ENCODE measurements at places on chromosomes 1 and 21.
A peak's percentile ranks its signal among the peaks of the same experiment; 100 is the strongest.

DNA sequence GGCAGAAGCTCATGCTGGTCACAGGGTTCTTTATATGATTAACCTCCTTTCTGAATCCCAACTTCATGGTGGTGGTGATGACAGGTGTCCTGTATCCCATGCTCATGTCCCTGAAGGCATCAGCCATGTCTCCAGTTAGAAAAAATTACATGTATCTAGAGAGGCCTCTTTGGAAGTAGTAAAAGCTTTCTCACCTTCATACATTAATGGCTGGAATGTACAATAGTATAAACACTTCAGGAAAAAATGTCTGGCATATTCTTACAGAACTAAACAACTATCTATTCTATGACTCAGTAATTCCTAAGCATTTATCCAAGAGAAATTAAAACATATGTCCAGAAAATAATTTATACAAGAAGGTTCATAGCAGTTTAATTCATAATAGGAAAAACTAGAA is 34.0 kb downstream of the ADAM30 start:
- DNase-seq = no peak

DNA sequence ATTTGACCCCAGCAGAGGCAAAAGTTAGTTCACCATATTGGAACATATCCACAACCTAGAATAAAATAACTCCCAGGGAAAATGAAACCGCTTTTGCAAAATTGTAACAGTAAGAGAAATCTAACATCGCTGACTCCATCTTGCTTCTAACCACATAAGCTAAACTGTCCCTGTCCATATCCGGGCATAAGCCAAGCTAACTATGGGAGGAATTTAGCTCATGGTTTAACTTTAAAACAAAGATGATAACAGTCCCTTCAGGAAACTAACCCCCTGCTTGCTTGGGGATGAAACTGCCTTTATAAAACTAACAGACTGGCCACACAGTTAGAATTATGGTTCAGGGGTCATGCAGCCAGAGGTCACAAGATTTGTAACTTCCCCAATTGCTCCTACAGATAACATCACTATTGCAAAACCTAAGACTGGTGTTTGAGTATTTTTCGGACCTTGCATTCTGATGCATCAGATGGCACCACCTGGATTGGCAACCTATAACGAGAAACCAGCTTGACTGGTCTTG is 46.3 kb downstream of the TESK2 start:
- no peak for DNase-seq

DNA sequence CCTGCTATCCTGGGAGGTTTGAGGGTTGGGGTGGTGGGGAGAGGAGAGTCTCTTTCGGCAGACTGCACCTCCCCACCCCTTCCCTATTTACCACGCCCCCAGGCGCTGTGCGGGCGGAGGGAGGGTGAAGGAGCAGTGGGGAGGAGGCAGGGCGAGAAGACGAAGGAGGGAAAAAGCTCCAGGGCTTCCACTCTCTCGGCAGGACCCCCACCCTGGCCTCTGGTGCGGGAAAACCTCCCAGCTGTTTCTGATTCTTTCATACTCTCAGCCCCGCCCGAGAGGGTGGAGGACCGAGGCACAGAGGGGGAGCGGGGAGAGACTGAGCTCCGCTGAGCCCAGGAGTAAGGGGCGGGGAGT is 866 bp upstream of the WNT2B start:
- DNase-seq = no peak

DNA sequence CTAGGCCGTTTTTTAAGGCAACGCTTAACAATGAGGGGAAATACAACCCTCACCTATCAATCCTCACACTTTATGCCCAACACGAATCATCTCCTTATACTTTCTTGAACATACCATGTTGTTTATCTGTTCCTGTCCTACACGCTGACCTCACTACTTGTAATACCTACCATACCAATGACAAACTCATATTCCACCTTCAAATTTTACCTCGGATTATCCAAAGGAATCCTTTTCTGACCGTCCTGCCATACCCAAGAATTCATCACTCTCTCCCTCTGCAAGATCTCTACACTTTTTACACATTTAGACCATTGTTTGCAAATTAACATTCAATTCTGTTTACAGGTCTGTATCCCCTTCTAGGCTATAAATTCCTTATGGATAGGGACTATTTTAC is 64.4 kb upstream of the GUCA2A start:
- no peak for DNase-seq

- no peak for DNase-seq
These were observed 110.0 kb downstream of the GLUL start for GRCh38 chr1:182281541-182281940.

DNA sequence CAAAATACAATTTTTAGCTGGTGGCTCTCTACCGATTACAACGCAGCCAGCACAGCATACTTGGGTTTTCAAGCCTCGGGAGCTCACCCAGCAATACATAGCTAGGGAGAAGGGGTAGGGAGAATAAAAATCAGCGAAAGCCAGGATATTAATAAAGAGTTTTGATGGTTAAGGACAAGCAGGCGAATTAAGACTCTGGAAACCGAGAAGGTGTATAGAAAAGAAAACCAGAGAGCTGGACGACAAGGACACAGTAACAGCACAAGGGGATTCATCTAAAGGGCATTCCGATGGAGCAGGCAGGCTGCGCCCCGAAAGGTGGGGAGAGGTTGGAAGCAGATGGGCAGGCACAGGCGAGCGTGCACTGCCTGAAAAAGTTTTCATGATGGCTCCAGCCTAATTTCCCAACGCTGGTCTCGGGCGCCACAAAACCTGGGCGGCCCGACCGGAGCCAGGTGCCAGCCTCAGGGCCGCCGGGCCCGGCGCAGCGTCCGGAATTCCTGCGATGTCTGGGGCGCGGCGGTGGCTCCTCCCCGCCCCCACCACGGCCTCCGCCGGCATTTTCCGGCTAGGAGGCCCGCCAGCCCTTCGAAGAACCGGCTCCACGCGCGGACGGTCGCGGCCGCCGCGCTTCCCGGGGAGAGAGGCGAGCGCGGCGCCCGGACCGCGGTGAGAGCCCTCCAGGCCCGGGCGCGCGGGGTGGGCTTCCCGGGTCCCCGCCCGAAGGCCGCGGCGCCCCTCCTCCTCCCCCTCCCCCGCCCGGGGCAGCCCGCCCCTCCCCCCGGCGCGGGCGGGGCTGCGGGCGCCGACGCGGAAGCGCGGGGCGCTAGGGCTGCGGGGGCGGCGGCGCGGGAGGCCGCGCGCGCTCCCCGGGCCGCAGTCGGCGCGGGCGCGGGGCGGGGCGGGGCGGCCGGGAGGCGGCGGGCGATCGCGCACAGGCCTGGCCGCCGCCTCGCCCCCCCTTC is 774 bp upstream of the DYRK1A start:
- DNase-seq = no peak

DNA sequence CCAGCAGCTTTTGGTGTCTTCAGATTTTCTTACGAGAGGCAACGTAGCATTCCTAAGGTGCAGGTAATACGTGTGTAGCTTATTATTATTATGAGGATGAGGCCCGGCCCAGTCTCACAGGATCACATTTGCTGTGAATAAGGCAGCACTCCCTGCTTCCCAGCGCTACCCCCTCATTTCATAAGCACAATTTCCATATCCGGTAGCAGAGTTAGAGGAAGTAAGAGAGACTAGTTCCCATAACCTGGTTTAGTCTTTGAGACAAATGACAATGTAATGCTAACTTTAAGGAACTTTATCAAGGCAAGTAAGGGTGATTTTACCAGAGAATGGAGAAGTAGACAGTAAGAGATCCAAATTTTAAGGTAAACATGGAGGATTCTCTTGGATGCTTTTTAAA is 14.6 kb upstream of the LMO4 start:
- DNase-seq = no peak

DNA sequence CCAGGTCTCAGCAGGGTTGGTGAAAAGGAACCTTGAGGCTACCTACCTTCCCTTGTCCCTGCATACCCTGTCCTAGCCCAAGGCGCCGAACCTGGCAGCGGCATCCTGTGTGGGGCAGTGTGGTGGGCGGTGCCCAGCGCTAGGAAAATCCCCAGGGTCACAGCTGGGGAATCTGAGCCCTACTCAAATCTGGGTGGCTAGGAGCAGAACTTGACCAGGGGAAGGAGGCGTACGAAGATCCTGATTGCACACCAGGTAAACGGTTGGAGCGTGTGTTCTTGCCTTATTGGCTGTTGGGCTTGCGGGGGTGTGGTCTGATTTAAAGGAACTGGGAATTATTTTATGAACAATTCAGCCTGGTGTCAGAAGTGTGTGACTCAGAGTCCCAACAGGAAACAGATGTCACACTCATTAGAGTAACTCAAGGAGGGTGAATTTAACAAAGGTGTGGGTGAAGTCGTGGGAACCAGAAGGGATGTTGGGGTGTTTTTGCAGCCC is 118.6 kb downstream of the LRIG2 start:
- no peak for DNase-seq

DNA sequence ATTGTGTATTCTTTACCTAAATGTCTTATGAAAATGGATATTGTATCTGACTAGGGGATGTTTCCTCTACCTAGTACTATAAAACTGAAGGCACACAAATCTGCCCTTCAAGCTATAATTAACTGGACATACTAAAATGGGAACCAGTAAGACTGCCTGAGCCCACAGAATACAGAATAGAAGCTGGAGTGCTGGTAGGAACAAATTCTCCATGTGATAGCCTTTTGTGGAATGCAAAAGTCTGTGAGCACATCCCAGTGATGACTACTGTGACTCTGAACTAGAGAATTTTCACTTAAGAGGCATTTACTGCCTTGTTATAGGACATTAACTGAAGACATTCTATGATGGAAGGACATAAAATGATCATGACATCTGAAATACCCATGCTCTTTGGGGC is 30.3 kb downstream of the KIFAP3 start:
- no peak for DNase-seq

- DNase-seq = no peak
These were observed 5.9 kb upstream of the FNDC5 start for GRCh38 chr1:32876341-32877210.

DNA sequence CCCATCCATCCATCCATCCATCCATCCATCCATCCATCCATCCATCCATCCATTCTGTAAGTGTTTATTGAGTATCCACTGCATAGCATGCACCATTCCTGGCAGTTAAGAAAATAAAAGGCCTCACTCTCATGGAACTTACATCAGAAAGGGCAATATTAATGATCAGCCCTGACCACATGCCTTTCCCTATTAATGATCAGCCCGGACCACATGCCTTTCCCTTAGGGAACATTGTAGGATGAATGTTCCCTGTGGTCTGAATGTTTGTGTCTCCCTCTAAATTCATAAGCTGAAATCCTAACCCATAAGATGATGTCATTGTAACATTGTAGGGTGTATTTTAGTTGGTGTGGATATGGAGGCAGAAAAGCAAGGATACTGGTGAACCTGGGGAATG is 365.8 kb downstream of the KIF26B start:
- no peak for DNase-seq

- no peak for DNase-seq
These were observed 50.7 kb downstream of the PGM1 start for GRCh38 chr1:63643926-63644325.

DNA sequence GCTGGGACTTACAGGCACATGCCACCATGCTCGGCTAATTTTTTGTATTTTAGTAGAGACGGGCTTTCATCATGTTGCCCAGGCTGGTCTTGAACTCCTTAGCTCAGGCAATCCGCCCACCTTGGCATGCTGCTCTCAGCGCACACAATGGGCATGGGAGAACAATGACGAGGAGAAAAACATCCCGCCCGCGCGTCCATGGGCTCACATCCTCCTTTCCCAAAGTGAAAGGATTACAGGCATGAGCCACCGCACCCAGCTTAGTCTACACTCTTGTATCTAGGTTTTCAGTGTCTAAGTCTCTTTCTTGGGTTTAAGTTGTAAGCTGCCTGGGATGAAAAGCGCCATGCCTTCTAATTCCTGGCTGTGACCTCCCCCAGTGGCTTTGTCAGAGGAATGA is 37.9 kb downstream of the CDK18 start:
- no peak for DNase-seq

DNA sequence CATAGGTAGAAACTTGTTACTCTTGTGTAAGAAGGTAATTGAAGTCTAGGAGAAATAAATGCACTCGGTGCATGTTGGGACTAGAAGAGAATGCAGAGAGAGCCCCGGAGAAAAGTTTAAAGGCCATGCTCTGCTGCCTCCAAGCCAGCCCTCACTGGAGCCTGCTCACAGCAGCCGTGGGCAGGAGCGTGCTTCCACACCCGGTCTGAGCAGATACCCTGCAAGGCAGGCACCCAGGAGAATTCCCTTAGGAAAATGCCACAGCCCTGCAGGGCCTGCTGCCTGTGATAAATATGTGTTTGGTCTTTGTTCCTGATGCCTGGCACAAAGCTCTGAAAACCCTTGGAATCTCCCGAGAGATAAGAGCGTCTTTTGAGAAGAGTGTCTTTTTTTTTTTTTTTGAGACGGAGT is 22.8 kb downstream of the C2CD2 start:
- DNase-seq = no peak

DNA sequence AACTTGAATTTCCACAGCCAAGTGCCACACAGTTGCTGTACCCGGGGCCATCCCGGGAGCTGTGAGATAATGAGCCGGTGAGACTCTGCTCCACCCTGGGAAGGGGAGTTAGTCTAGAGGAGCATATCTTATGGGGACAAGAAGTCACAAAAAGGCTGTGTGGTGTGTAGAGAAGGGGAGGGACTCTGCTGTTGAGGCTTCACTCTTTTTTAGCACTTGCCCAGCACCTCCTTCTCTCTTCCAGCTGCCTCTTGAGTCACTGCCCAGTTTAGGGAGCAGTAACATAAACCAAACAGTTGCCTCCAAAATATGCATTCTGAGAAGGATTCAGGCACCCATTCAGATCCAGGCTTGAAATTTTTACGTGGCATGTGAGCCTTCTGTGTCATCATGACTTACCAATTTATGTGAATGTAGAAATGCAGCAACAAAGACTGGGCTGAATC is 744 bp upstream of the WDR26 start:
- no peak for DNase-seq

GRCh38 chr1:40353082-40353481 is 20.4 kb upstream of the SMAP2 start:
- DNase-seq = no peak

- DNase-seq = peak; percentile 4
These were observed 99.7 kb downstream of the UBR4 start for GRCh38 chr1:19110257-19110927.

- DNase-seq = no peak
These were observed 123.5 kb upstream of the PKN2 start for GRCh38 chr1:88560621-88561020.

- DNase-seq = no peak
These were observed 579.8 kb upstream of the PKN2 start for GRCh38 chr1:88104236-88104635.

DNA sequence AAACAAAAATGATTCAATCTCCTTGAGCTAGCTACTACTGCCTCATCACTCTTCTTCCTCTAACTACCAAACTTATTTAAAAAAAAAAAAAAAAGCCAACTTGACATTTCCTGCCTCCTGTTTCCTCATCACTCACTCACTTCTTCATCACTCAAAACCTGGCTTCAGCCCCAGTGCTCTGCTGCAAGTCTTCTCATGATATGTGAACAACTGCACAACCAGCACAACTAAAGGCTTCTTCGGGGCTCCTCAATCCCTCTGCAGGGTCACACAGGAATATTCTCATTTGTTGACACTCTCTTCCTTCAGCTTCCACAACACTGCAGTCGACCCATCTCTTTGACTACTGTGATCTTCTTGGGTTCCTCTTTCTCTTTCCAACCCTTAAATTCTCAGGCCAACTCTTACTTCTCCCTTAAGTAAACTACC is 7.6 kb downstream of the MTF1 start:
- no peak for DNase-seq

Data from AG09319 (cell line).